A549 treated with ZK216348 at 1 μM for 4 hours (cell line): ENCODE measurements at places on chromosomes 2 and 18. TPM values are rescaled to one million over a fixed set of nuclear protein-coding genes. Genes with fewer than 3 reads are reported as not detected.

Gene INPP1
- 25.6 to 31.4 TPM (median 29.1 TPM) in 5 replicates for total RNA-seq

Gene NCKAP1
- total RNA-seq, result 72.7 to 111 TPM (median 93.6 TPM) in 5 replicates

Gene SERPINB10
- not detected in 5 replicates for total RNA-seq

Gene KATNAL2
- 1.4 to 2.4 TPM (median 1.7 TPM) in 5 replicates for total RNA-seq

Gene KLF7
- total RNA-seq, result 15.7 to 27.0 TPM (median 24.3 TPM) in 5 replicates

Gene PROC
- total RNA-seq, result 2.9 to 6.0 TPM (median 4.3 TPM) in 5 replicates

Gene LBX2
- 2.2 to 4.3 TPM (median 3.3 TPM) in 5 replicates for total RNA-seq

Gene UBE2E3
- total RNA-seq, result 63.8 to 83.0 TPM (median 67.3 TPM) in 5 replicates

Gene IL18R1
- total RNA-seq, result 0.49 to 1.2 TPM (median 0.82 TPM) in 5 replicates

Gene POMC
- not detected in 5 replicates for total RNA-seq

Gene SLC4A5
- total RNA-seq, result 0.11 to 0.69 TPM (median 0.63 TPM) in 5 replicates

Gene HOXD1
- total RNA-seq, result 0.18 to 0.28 TPM (median 0.24 TPM) in 4 of 5 replicates, not detected in the other

Gene FAM237A
- total RNA-seq, result not detected in 5 replicates

Gene CAD
- total RNA-seq, result 38.9 to 70.4 TPM (median 69.8 TPM) in 5 replicates

Gene DSC3
- 1.1 to 3.1 TPM (median 1.5 TPM) in 5 replicates for total RNA-seq

Gene PKDCC
- total RNA-seq, result 17.7 to 24.0 TPM (median 18.4 TPM) in 5 replicates

Gene AGFG1
- 101 to 140 TPM (median 120 TPM) in 5 replicates for total RNA-seq

Gene ZNF804A
- total RNA-seq, result not detected in 5 replicates

Gene TEX51
- not detected in 5 replicates for total RNA-seq

Gene FIGLA
- total RNA-seq, result not detected in 5 replicates

Gene CD207
- not detected in 5 replicates for total RNA-seq

Gene FEZ2
- total RNA-seq, result 36.7 to 82.9 TPM (median 45.7 TPM) in 5 replicates

Gene ERICH2
- total RNA-seq, result not detected in 5 replicates

Gene DSG4
- total RNA-seq, result not detected in 5 replicates

Gene PLEK
- total RNA-seq, result not detected in 5 replicates

Gene TM4SF20
- total RNA-seq, result 5.9 to 9.9 TPM (median 8.4 TPM) in 5 replicates

Gene C2orf78
- not detected in 5 replicates for total RNA-seq

Gene C2orf74
- total RNA-seq, result 16.5 to 22.3 TPM (median 18.1 TPM) in 5 replicates

Gene CLEC4F
- total RNA-seq, result not detected in 5 replicates

Gene MARCO
- total RNA-seq, result 0.14 TPM in 1 of 5 replicates, not detected in the others

Gene LYG2
- total RNA-seq, result not detected in 5 replicates

Gene FAHD2B
- total RNA-seq, result 9.1 to 11.8 TPM (median 11.1 TPM) in 5 replicates

Gene SERPINB12
- total RNA-seq, result not detected in 5 replicates

Gene PCBP1
- total RNA-seq, result 353 to 429 TPM (median 420 TPM) in 5 replicates

Gene SLC4A3
- total RNA-seq, result 1.9 to 4.4 TPM (median 3.2 TPM) in 5 replicates

Gene MC4R
- total RNA-seq, result not detected in 5 replicates

Gene HRH4
- not detected in 5 replicates for total RNA-seq

Gene CRYGD
- total RNA-seq, result not detected in 5 replicates

Gene NLRC4
- 0.05 TPM in 1 of 5 replicates, not detected in the others for total RNA-seq

Gene IRS1
- 12.8 to 18.7 TPM (median 18.2 TPM) in 5 replicates for total RNA-seq
